ENCODE measurements at places on chromosomes 16 and 17. TPM values are rescaled to one million over a fixed set of nuclear protein-coding genes. Genes with fewer than 3 reads are reported as not detected.

OTOA gene
- total RNA-seq: under 0.01 TPM

ZG16 gene
- total RNA-seq: not detected

KCNJ18 gene
- not detected for total RNA-seq

CCL2 gene
- 1.4 TPM for total RNA-seq

TMC5 gene
- not detected for total RNA-seq

YPEL2 gene
- 8.5 TPM for total RNA-seq

TM4SF5 gene
- not detected for total RNA-seq

GNGT2 gene
- not detected for total RNA-seq

COX6A2 gene
- total RNA-seq: not detected

CACNG5 gene
- total RNA-seq: not detected

CD300H gene
- not detected for total RNA-seq

IL17C gene
- total RNA-seq: not detected

RABEP2 gene
- total RNA-seq: 35.5 TPM

LRRC37A2 gene
- total RNA-seq: 3.2 TPM

PDIA2 gene
- under 0.01 TPM for total RNA-seq

PDE6G gene
- not detected for total RNA-seq

CAVIN1 gene
- 467 TPM for total RNA-seq

PPP1R1B gene
- 6.3 TPM for total RNA-seq

CDT1 gene
- total RNA-seq: 1.5 TPM

RAB40C gene
- total RNA-seq: 6.5 TPM

RAC3 gene
- total RNA-seq: 5.4 TPM

CD300A gene
- total RNA-seq: not detected

MGAT5B gene
- total RNA-seq: 0.32 TPM

KRTAP4-7 gene
- total RNA-seq: not detected

WNK4 gene
- 0.09 TPM for total RNA-seq

TEPSIN gene
- total RNA-seq: 8.2 TPM

YBX2 gene
- total RNA-seq: not detected

CD300LB gene
- total RNA-seq: not detected

GAS2L2 gene
- not detected for total RNA-seq

SLC16A13 gene
- 0.47 TPM for total RNA-seq

RUNDC3A gene
- 0.17 TPM for total RNA-seq

VPS35 gene
- total RNA-seq: 71.1 TPM

FOXF1 gene
- 7.1 TPM for total RNA-seq

SLC47A1 gene
- total RNA-seq: not detected

PLA2G10 gene
- total RNA-seq: not detected

C16orf46 gene
- total RNA-seq: 0.34 TPM

CRYM gene
- total RNA-seq: 1.3 TPM

SLC35G6 gene
- total RNA-seq: not detected

SLC12A3 gene
- total RNA-seq: not detected
